ENCODE measurements at places on chromosomes 11 and 22. TPM values are rescaled to one million over a fixed set of nuclear protein-coding genes. Genes with fewer than 3 reads are reported as not detected.

The APOL3 gene
- total RNA-seq, result 0.60 TPM

The ALKBH3 gene
- not detected for total RNA-seq

The LRRC55 gene
- not detected for total RNA-seq

The SLC16A8 gene
- total RNA-seq, result not detected

The POLDIP3 gene
- total RNA-seq, result 39.2 TPM

The PGA4 gene
- not detected for total RNA-seq

The BAIAP2L2 gene
- 0.22 TPM for total RNA-seq

The MFRP gene
- not detected for total RNA-seq

The CASP12 gene
- total RNA-seq, result not detected

The INPP5J gene
- total RNA-seq, result 18.3 TPM

The KCNJ1 gene
- not detected for total RNA-seq

The SHANK2 gene
- total RNA-seq, result not detected

- no peak overlapping the region for H3K27ac ChIP-seq
- no peaks in the 10 kb centered on the region for H3K27me3 ChIP-seq
- H3K4me1 ChIP-seq, result no peaks in the 10 kb centered on the region
- no peaks in the 10 kb centered on the region for H3K36me3 ChIP-seq
- no peak overlapping the region for H3K4me3 ChIP-seq
These were observed 1.1 kb upstream of the DBX1 start for GRCh38 chr11:20161230-20161918.

- H3K4me3 ChIP-seq, result no peak overlapping the region
- no peaks in the 10 kb centered on the region for H3K4me1 ChIP-seq
- no peak overlapping the region for H3K27ac ChIP-seq
- no peaks in the 10 kb centered on the region for H3K27me3 ChIP-seq
- no peak for DNase-seq
These were observed 195.0 kb upstream of the NECTIN1 start for GRCh38 chr11:119924017-119924416.

- H3K27ac ChIP-seq, result no peak overlapping the region
- no peaks in the 10 kb centered on the region for H3K36me3 ChIP-seq
- no peaks in the 10 kb centered on the region for H3K27me3 ChIP-seq
- DNase-seq, result peak; percentile 50
These were observed 13.9 kb downstream of the CRTAM start for GRCh38 chr11:122852074-122852795.

- no peak overlapping the region for H3K4me3 ChIP-seq
- H3K27me3 ChIP-seq, result no peaks in the 10 kb centered on the region
- DNase-seq, result no peak
- no peak overlapping the region for H3K27ac ChIP-seq
- H3K4me1 ChIP-seq, result no peaks in the 10 kb centered on the region
These were observed 518.0 kb downstream of the DLG2 start for GRCh38 chr11:85109141-85109540.

- DNase-seq, result peak; percentile 30
- H3K27me3 ChIP-seq, result no peaks in the 10 kb centered on the region
- H3K36me3 ChIP-seq, result no peaks in the 10 kb centered on the region
These were observed 81.5 kb upstream of the MYOD1 start for GRCh38 chr11:17637901-17638300.

- H3K4me1 ChIP-seq, result no peaks in the 10 kb centered on the region
- DNase-seq, result no peak
- no peak overlapping the region for H3K27ac ChIP-seq
- no peak overlapping the region for H3K4me3 ChIP-seq
- no peaks in the 10 kb centered on the region for H3K36me3 ChIP-seq
These were observed 58.0 kb upstream of the FADD start for GRCh38 chr11:70145071-70145470.

GRCh38 chr11:105520706-105521345, 89.0 kb upstream of the GRIA4 start:
- no peaks in the 10 kb centered on the region for H3K27me3 ChIP-seq
- H3K36me3 ChIP-seq, result no peaks in the 10 kb centered on the region
- DNase-seq, result no peak
- no peaks in the 10 kb centered on the region for H3K4me1 ChIP-seq
- H3K4me3 ChIP-seq, result no peak overlapping the region
- no peak overlapping the region for H3K27ac ChIP-seq

DNA sequence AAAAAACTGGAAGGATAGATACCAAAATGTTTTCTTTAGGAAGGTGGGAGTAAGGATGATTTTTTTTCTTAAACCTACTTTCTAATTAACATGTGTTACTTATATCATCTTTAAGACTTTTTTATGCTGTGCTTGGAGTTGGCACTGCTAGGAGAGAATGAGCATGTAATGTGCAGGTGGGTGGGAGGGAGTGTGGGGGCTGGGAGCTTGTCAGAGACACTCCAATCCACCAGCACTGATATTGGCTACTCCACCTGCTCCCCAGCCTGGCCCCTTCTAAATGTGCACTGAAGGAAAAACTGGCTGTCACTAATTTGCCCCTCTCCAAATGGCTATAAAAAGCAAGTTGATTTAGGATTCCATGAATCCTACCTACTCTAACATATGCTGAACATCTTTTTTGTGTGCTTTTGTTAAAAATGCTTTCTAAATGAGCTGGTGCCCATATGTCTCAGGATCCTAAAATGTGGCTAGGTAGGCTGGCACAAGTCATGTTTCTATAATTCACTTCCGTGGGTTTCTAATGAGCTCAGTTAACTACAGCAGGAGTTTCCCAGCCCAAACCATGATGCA, 44.3 kb upstream of the BMAL1 start:
- DNase-seq, result no peak
- H3K36me3 ChIP-seq, result no peaks in the 10 kb centered on the region
- no peak overlapping the region for H3K4me3 ChIP-seq
- H3K27me3 ChIP-seq, result no peaks in the 10 kb centered on the region
- H3K4me1 ChIP-seq, result no peaks in the 10 kb centered on the region

GRCh38 chr11:6705905-6706535, 22.9 kb upstream of the MRPL17 start:
- no peak overlapping the region for H3K27ac ChIP-seq
- no peaks in the 10 kb centered on the region for H3K4me1 ChIP-seq
- peak; percentile 74 for DNase-seq
